ENCODE measurements at places on chromosomes 7 and 10.

GRCh38 chr7:6035165-6035564, 4.0 kb downstream of the ANKRD61 start:
- DNase-seq: no peak

DNA sequence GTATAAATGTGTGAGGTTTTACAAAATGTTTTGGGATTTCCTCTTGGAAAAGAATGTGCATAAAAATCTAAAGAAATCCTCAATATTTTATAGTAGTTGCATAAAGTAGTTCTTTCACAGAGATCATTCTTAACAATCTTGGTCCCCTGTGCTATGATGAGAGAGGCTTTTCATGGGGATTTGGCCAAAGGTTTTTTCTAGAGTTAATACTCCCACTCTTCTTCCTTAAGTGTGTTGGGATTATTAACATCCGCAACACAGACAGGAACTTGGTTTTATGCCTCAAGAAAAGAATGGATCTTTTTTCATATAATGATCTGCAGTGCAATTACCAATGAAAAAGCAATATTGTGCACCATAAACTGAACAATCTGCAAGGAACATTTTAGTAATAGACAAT, 71.5 kb downstream of the AGMO start:
- DNase-seq: no peak

DNA sequence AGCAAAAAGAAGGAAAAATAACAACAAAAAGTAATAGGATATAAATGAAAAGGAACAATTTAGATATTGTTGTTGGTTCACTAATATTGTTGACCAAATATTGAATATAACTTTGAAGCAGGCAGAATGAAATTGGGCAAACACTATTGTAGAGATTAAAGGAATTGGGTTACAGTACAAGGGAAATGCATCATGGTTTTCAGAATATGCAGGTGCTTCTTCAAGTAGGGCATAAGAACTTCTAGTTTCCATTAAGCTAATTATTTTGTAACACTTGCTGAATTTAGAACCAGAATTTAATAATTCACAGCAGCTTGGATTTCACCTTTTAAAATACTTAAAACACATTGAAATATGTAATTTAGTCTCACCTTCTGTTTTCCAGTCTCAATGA, 36.5 kb downstream of the RPA3 start:
- no peak for DNase-seq

DNA sequence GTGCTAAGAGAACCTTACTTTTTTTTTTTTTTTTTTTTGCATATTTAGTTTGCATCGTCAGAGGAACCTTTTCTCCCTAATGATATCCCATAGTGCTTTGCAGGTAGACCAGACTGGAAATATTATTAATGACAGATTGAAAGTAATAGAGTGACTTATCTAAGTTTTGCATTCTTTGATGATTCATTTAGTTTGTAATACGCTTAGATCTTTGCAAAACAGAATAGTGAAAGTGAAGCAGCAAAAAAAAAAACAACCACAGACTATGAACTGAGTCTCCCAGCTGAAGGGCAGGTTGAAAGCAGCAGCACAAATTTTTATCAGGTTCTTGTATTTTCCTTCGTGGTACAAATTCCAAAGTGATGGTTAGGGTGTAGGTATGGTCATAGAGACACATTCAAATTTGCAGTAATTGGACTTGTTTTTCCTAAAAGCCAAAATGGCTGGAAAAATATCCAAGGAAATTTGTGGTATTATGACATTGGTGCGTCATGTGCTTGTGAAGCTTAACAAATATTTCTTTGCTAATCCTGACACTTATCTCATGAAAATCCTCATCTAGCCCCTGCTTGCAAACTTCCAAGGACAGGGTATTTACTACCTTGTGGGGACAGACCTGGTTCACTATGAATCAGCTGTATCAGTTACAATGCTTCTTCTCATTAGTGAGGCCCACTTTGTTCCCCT, 81.8 kb upstream of the CREB5 start:
- DNase-seq: no peak

- no peak for DNase-seq
Observed at GRCh38 chr10:111079241-111079760, 2.5 kb downstream of the ADRA2A start.

Data from activated naive CD4-positive, alpha-beta T cell treated with anti-CD3 and anti-CD28 coated beads, Interleukin-2, amount 50 U/mL, for 16 hours (primary cell).